Endodermal cell (in vitro differentiated cells): ENCODE measurements at places on chromosomes 2 and 18. TPM values are rescaled to one million over a fixed set of nuclear protein-coding genes. Genes with fewer than 3 reads are reported as not detected.

Gene AMER3
- 0.91 to 1.1 TPM in 2 of 3 replicates, not detected in the other for total RNA-seq

Gene LCT
- 0.06 to 0.11 TPM in 2 of 3 replicates, not detected in the other for total RNA-seq

GRCh38 chr18:79685281-79685680 lies 5.7 kb downstream of the CTDP1 start:
- H3K27ac ChIP-seq: no peak overlapping the region
- H3K4me1 ChIP-seq: peaks cover 24% of the 10 kb centered on the region
- peaks cover 10% of the 10 kb centered on the region for H3K36me3 ChIP-seq
- DNase-seq: no peak
- no peaks in the 10 kb centered on the region for H3K27me3 ChIP-seq
- no peak overlapping the region for H3K4me3 ChIP-seq

DNA sequence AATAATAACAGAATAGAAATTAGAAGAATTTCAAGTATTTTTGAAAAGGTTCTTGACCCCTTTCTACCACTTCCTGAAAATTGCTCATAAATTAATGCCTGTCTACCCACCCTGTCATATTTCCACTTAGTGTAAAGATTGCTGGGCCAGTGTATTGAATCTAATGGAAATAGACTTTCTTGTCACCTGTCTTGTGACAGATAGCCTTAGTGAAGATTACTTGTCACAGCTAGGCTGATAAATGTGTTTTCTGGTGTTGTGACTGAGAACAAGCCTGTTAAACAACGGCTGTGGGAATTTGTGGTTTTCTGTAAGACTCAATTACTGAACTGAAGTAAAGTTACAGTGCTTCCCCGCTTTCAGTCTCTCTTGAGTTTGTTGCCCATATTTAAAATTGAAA lies 37.0 kb downstream of the PIK3C3 start:
- H3K4me3 ChIP-seq: no peak overlapping the region
- H3K27me3 ChIP-seq: no peaks in the 10 kb centered on the region
- no peak overlapping the region for H3K27ac ChIP-seq
- H3K4me1 ChIP-seq: no peaks in the 10 kb centered on the region

- H3K27ac ChIP-seq: no peak overlapping the region
- peaks cover 1% of the 10 kb centered on the region for H3K4me1 ChIP-seq
- no peak overlapping the region for H3K4me3 ChIP-seq
- H3K36me3 ChIP-seq: peaks cover 17% of the 10 kb centered on the region
- peak; percentile 79 for DNase-seq
- H3K27me3 ChIP-seq: no peaks in the 10 kb centered on the region
These were observed 206.5 kb downstream of the SETBP1 start for GRCh38 chr18:44887227-44887631.

DNA sequence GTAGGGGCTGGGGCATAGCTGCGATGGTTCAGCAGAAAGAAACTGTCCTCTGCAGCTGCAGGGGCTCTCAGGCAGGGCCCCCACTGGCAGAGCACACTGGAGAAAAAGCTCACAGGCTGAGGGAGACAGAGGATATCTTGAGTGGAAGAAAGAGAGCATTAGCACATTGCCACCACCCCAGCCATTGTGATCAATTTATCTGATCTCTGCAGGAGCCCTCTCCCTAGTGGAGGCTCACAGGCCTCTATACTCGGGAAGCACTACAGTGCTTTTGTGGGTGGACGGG lies 801 bp upstream of the SFTPB start:
- H3K4me1 ChIP-seq: peaks cover 7% of the 10 kb centered on the region
- H3K27ac ChIP-seq: no peak overlapping the region
- no peaks in the 10 kb centered on the region for H3K36me3 ChIP-seq
- DNase-seq: no peak

DNA sequence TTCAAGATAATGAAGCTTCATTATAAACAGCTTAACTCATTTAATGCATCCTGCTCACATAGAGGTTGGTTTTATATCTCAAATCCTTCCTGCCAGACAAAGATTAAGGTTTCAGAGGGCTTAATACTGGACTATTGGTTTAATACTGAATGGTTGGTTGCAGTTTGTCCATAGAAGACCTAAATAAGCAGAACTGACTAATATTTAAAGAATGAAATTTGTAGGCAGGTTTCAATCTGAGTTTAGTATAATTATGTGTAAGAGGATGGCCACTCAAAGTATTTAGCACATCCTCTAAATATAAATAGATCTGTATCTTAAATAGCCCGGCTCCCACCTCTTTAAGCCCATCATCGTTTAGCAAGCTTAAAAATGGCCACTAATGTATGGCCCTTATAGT lies 92.5 kb downstream of the EPB41L5 start:
- H3K27me3 ChIP-seq: no peaks in the 10 kb centered on the region
- H3K4me1 ChIP-seq: peaks cover 7% of the 10 kb centered on the region
- DNase-seq: no peak

GRCh38 chr18:58378411-58379379 lies 250.2 kb downstream of the ALPK2 start:
- H3K4me1 ChIP-seq: no peaks in the 10 kb centered on the region
- no peaks in the 10 kb centered on the region for H3K27me3 ChIP-seq
- DNase-seq: peak; percentile 39
- no peak overlapping the region for H3K27ac ChIP-seq

GRCh38 chr2:46363535-46364170 lies 66.4 kb downstream of the EPAS1 start:
- no peaks in the 10 kb centered on the region for H3K36me3 ChIP-seq
- no peak for DNase-seq
- peaks cover 33% of the 10 kb centered on the region for H3K27me3 ChIP-seq
- H3K27ac ChIP-seq: no peak overlapping the region
- H3K4me3 ChIP-seq: no peak overlapping the region

- H3K36me3 ChIP-seq: peaks cover 4% of the 10 kb centered on the region
- H3K4me3 ChIP-seq: no peak overlapping the region
- H3K27me3 ChIP-seq: no peaks in the 10 kb centered on the region
- no peaks in the 10 kb centered on the region for H3K4me1 ChIP-seq
- no peak overlapping the region for H3K27ac ChIP-seq
- no peak for DNase-seq
These were observed 110.0 kb downstream of the TANC1 start for GRCh38 chr2:159078443-159078842.

Gene ANKRD30B
- not detected in 2 replicates for total RNA-seq

- no peak overlapping the region for H3K27ac ChIP-seq
- no peaks in the 10 kb centered on the region for H3K4me1 ChIP-seq
- H3K36me3 ChIP-seq: no peaks in the 10 kb centered on the region
- no peak for DNase-seq
These were observed 342.2 kb downstream of the ADCYAP1 start for GRCh38 chr18:1246827-1247226.

GRCh38 chr2:95054016-95054415 lies 28.5 kb downstream of the MAL start:
- H3K4me3 ChIP-seq: no peak overlapping the region
- H3K27ac ChIP-seq: no peak overlapping the region
- no peak for DNase-seq
- H3K36me3 ChIP-seq: no peaks in the 10 kb centered on the region

GRCh38 chr18:35468711-35469110 lies 29.0 kb downstream of the INO80C start:
- no peak overlapping the region for H3K4me3 ChIP-seq
- H3K4me1 ChIP-seq: peaks cover 2% of the 10 kb centered on the region
- DNase-seq: no peak
- no peak overlapping the region for H3K27ac ChIP-seq
- no peaks in the 10 kb centered on the region for H3K27me3 ChIP-seq
- H3K36me3 ChIP-seq: peaks cover 4% of the 10 kb centered on the region

DNA sequence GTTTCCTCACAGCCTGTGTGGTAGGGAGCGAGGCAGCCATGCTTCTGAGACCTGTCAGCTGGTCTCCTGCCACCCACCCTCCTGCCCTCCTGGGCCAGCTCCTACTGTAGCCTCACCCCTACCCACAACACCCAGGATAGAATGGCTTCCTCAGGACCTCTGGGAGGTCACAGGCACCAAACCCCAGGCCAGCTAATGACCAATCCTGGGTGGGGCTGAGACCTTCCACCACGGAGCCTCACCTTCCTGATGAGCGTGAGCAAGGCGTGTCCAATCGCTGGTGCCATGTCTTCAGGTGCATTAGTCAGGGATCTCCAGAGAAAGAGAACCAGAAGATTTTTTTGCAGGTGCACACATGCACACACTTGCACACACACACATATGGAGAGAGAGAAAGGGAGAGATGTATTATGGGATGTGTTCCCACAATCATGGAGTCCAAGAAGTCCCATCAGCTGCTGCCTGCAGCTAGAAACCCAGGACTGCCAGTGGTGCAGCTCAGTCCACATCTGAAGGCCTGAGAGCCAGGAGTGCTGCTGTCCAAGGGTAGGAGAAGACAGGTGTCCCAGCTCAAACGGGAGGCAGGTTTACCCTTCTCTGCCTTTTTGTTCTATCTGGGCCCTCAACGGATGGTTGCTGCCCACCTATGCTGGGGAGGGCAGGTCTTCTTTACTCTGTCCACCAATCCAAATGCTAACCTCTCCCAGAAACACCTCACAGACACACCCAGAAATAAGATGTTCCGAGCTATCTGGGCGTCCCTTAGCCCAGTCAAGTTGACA lies 70.4 kb upstream of the HDAC4 start:
- H3K27ac ChIP-seq: no peak overlapping the region
- H3K36me3 ChIP-seq: no peaks in the 10 kb centered on the region
- H3K4me3 ChIP-seq: no peak overlapping the region
- no peaks in the 10 kb centered on the region for H3K4me1 ChIP-seq
- DNase-seq: peak; percentile 13

Gene DLGAP1
- 11.1 and 21.5 TPM in 2 replicates for total RNA-seq

Gene PLCD4
- 0.07 and 0.26 TPM in 2 replicates for total RNA-seq

DNA sequence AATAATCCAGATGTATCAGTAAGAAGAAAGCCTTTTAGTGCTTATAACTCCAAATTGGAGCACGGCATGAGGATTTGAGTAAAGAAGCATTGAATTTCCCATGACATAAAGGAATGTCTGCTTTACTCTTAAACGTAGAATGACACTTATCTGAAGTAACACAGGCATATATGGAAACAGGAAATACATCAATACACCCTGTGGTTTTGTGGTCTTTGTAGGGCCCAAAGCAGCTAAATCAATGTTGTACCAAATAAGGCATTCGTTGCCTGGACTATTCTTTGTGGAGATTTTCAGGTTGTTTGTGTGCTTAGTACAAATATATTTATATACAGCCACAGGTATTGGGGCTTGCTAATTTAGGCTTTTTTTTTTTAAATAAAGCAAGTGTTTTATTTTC lies 660.5 kb downstream of the LRRTM4 start:
- H3K4me1 ChIP-seq: no peaks in the 10 kb centered on the region
- DNase-seq: no peak
- H3K27ac ChIP-seq: no peak overlapping the region
- no peaks in the 10 kb centered on the region for H3K27me3 ChIP-seq

Gene HAT1
- 58.1 and 61.1 TPM in 2 replicates for total RNA-seq

- peaks cover 16% of the 10 kb centered on the region for H3K27me3 ChIP-seq
- no peaks in the 10 kb centered on the region for H3K36me3 ChIP-seq
- no peak for DNase-seq
- no peak overlapping the region for H3K4me3 ChIP-seq
- no peak overlapping the region for H3K27ac ChIP-seq
- no peaks in the 10 kb centered on the region for H3K4me1 ChIP-seq
These were observed 149.2 kb downstream of the TSN start for GRCh38 chr2:121904656-121905055.

GRCh38 chr2:189226017-189226416 lies 46.5 kb upstream of the COL5A2 start:
- H3K4me1 ChIP-seq: no peaks in the 10 kb centered on the region
- DNase-seq: no peak
- H3K36me3 ChIP-seq: no peaks in the 10 kb centered on the region
- H3K27me3 ChIP-seq: no peaks in the 10 kb centered on the region
- H3K4me3 ChIP-seq: no peak overlapping the region

Gene ZNF142
- total RNA-seq: 28.8 and 31.5 TPM in 2 replicates

- no peak overlapping the region for H3K4me3 ChIP-seq
- no peak for DNase-seq
These were observed 206.4 kb upstream of the ID2 start for GRCh38 chr2:8475349-8476031.

DNA sequence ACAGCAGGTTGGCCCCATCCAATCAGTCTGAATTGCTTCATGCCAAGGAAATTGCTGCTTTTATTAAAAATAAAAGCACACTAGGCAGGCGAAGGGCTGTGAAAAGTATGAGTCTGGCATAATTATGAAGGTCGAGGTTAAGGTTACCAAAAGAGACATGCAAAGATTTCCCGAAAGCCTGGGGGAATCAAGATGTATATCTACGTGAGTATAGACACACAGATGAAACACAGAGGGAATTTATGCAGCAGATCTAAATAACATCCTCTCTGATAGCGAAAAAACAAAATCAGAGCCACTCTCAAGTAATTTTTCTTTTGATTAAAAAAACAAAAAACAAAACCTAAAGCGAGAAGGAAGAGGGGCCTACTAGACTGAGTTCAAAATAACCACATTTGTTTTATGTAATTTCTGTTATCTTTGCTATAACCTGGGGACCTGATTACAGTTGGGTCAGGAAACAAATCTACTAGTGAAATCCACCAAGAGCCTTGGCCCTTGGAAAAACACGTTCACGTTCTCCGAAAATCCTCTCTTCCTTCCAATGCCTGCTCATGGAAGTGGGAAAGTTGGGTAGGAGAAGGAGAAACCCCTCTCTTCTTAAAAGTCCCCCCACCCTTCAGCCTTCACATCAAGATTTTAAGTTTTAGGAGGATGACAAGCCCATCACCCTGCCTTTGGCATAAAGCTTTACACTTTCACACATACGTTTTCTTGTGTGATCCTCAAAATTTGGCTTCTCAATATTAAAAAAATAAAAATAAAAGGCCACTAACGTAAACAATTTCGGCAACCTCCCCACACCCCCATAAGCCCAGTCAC lies 1.4 kb downstream of the AAK1 start:
- no peaks in the 10 kb centered on the region for H3K27me3 ChIP-seq
- no peak for DNase-seq
- H3K27ac ChIP-seq: no peak overlapping the region
- H3K4me1 ChIP-seq: peaks cover 3% of the 10 kb centered on the region

Gene BABAM2
- total RNA-seq: 40.5 to 42.4 TPM (median 40.9 TPM) in 3 replicates

Gene HMSD
- 0.33 to 5.5 TPM (median 1.9 TPM) in 3 replicates for total RNA-seq

Gene TRIM43
- not detected in 3 replicates for total RNA-seq

DNA sequence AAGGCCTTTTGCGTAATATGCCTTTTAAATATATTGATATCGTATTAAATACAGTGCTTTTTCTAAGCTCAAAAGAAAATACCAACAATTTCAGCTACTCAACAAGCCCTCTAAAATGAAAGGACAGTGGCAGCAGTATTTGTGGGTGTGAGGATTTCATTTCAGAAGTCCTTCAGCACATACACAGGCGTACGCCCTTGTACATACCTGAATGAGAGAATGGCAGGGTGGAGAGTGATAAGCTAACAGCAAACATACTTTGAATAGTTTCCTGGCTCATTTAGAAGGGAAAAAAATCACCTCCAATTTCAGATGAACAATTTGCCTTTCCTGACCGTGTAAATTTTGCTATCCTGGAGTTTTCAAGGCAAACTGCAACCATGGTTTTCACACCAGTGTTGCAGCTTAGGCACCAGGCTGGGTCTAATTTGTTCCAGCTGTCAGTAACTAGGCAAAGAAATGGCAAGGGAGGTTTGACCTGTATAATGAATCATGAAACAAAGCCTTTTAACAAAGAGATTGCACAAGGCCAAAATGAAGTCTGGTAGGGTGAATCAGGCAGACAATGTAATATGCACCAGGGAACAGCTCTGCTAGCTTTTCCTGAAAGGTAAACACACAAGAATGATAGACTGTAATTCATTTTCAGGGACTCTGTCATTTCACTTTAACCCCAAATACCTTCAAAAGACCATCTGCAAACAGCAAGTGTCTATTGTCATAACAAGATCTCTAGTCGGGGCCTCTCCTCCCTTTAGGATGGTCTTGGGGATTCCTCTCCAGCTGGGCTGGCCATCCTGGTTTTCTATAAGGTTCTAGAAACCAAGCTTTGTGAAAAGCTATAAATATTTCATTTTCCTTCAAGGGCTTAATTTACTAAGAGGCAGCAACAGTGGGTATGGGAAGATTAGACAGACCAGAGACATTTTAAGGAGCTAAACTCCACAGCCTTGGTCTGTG lies 11.5 kb downstream of the ANKRD29 start:
- H3K36me3 ChIP-seq: no peaks in the 10 kb centered on the region
- H3K4me1 ChIP-seq: no peaks in the 10 kb centered on the region
- no peaks in the 10 kb centered on the region for H3K27me3 ChIP-seq
- no peak overlapping the region for H3K4me3 ChIP-seq
- H3K27ac ChIP-seq: peak overlapping the region; percentile 91
